ENCODE measurements at places on chromosomes 1 and 21.
A peak's percentile ranks its signal among the peaks of the same experiment; 100 is the strongest.

- peak; percentile 89 for DNase-seq
Measured at GRCh38 chr1:34742667-34743270, 12.1 kb upstream of the GJB5 start.

DNA sequence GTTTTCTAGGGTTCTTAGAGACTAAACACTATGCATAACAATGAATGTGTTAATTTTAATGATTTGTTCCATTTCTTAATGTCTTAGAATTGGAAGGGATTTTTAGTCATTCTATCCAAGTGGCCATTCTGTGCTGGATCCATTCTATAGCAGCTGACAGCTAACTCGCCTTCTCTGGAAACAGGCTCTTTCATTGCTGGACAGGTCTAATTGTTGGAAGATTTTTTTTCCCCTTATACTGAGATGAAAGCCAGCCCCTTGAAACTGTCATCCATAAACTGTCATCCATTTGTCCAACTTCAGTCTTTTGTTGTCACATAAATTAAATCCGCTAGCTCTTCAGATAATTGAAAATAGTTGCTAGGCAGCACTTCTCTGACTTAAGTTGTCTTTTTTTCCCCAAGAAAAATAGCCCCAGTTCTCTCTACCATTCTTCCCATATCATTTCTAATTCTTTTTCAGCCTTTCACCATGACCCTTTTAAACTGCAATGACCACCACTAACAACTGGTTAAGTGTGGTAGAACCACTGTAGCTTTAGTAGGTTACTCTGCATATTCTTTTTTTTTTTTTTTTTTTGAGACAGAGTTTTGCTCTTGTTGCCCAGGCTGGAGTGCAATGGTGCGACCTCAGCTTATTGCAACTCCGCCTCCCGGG lies 19.7 kb downstream of the AK4 start:
- DNase-seq = no peak

GRCh38 chr1:35883635-35884101 lies 659 bp downstream of the AGO1 start:
- peak; percentile 58 for DNase-seq

DNA sequence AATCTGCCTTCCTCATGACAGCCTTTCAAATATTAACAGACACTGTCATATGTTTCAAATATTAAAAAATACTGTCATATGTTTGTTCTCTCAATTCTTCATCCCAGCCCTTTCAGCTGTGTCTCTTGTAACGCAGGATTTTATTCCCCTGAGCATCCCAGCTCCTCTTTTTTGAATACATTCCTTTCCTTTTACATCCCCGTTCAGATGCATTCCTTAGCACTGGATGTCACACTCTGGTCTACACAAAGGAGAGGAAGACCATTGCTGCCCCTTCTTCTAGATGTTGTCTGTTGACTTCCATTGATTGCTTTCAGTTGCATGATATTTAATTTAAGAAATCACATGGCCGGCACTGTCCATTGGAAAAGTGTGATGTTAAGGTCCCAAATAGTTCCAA lies 117.4 kb upstream of the PAXBP1 start:
- no peak for DNase-seq

Data from suppressor macrophage (primary cell).